NCI-H2227 treated with DMSO at 0.1 percent for 48 hours (cell line): ENCODE measurements at places on chromosomes 3 and 15.

- peak; percentile 41 for DNase-seq
Measured at GRCh38 chr3:56837196-56837955, 35.6 kb upstream of the ARHGEF3 start.

GRCh38 chr3:121974601-121975111 lies 47.4 kb downstream of the ILDR1 start:
- no peak for DNase-seq

- no peak for DNase-seq
Measured at GRCh38 chr3:148233403-148233802, 464.3 kb upstream of the AGTR1 start.

- no peak for DNase-seq
Measured at GRCh38 chr3:69137005-69137404, 14.6 kb upstream of the LMOD3 start.

DNA sequence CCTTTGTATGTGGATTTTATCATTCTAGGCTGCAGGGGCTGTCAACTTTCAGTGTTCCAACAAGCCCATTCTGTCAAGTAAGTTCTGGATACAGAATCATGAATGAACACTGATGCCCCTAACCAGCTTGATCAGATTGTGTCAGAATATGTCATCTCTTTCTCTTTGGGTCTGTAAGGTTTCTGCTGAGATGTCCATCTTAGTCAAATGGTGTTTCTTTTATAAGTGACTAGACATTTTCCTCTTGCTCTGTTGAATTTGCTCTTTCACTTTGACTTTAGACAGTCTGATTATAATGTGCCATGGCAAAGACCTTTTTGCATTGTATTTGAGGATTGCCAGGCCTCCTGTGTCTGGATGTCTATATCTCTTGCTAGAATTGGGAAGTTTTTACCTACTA lies 660.9 kb upstream of the CBLB start:
- no peak for DNase-seq

DNA sequence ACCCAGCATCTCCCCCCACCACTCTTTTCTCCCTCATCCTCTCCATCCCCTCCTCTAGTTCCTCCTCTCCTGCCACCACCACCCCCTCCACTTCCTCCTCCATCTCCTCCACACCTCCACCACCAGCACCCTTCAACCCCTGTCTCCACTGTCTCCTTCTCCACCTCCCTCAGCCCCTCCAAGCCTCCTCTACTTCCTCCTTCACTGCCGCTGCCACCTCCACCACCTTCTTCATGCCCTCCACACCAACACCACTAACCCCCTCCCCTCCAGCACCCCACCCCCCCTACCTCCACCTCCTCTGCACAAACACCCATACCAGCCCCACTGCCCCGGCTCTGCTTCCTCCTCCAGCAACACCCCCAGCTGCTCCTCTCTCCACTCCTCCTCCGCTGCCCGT lies 88.0 kb downstream of the HES1 start:
- no peak for DNase-seq

DNA sequence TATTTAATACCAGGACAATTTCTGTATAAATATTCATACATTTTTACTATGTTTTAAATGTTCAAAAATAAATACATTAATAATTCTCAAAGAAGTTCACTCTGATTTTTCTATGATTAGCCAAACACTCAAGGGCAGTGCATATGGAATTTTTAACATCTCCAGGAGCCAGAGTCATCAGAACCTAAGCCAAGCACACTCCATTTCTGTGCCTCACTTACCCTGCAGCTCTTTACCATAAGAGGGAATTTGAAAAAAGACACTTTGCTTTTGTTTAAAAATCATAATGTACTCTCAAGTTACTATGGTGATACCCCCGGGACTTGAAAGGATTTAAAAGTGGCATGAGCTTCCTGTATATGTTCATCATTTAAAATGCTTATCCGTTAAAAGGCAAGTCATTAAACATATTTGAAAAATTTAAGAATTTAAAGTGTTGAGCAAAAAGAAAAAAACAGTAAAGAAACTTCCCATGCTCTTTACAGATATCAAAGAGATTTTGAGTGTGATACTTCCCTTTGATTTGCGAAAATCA lies 747.4 kb upstream of the NECTIN3 start:
- no peak for DNase-seq

DNA sequence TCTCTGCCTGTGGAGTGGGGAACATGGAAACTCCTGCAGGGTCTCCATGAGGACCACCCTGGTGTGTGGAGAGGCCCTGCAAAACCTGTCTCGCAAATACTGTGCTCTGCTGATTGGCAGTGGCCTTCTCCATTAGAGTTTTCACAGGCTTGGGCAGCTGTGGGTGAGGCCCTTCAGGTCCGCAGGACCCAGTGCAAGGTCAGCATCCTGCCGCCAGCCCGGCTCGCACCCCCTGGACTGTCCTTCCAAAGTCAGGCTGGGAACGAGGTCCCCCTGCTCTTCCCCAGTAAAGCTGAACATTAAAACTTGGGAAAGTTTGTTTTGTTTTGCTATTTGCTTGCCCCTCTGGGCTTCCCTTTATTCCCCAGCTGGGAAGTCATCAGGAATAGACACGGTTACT lies 85.0 kb upstream of the PLXNA1 start:
- no peak for DNase-seq

GRCh38 chr3:139113231-139113992 lies 68.7 kb upstream of the PRR23C start:
- no peak for DNase-seq

- no peak for DNase-seq
Measured at GRCh38 chr3:72258361-72259141, 473.6 kb upstream of the PROK2 start.

DNA sequence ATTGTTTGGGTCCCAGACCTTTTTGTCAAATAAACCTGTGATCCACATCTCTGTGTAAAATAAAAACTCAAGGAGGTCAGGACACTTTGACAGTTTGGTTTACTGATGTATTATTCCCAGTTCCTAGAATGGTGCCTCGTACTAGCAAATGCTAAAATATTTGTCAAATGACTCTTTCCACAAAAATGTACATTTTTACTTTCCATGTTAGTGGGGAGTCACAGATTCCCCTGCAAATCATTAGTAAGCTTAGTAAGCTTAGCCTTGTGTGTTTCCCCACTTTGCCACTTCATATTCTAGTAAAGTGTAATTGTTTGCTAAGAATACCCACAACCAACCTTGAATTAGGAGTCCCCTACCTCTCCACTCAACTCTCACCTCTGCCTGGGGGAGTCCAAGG lies 2.4 kb upstream of the MAGI1 start:
- no peak for DNase-seq
